ENCODE measurements at places on chromosomes 5 and 9.
A peak's percentile ranks its signal among the peaks of the same experiment; 100 is the strongest.

DNA sequence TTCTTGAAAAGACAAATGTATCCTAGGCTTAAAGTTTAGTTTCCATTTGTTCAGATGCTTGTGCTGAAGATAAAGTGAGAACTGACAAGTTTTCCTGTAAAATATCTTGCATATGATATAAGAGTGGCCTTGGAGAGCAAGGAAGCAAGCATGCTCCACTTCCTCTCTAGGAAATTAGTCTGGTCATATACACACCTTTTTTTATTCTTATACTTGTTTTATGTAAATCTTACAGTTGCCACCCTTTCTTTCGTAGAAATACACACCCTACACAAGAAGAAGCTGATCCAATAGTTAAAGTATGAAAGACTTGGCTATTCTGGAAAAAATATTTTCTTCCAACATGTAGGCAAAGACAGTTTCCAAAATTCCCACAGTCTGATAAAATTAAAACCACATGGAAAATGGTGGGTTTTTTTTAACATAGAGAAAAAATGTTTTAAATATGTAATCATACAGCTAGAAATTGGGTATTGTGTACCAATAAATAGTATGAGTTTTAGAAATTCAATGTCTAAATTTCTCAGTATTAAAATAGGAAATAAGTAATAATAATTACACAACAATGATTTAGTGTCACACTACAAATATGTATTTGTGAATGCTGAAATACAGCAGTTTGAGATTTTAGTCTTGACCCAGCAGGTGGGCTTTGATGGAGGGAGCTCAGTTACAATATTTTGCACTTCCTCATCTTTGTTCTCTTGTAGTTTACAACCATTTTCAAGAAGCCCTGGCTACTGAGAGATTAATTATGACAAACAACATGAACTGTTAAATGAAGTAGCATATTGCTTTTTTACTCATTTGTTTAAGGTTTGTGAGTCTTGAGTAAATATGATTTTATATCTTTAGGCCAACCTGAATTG is 185.7 kb upstream of the GNA14 start:
- DNase-seq: no peak

- no peak for DNase-seq
Measured at GRCh38 chr5:117205894-117206293, 631.3 kb upstream of the SEMA6A start.

- DNase-seq: peak; percentile 60
Measured at GRCh38 chr5:157502143-157502647, 42.2 kb downstream of the NIPAL4 start.

DNA sequence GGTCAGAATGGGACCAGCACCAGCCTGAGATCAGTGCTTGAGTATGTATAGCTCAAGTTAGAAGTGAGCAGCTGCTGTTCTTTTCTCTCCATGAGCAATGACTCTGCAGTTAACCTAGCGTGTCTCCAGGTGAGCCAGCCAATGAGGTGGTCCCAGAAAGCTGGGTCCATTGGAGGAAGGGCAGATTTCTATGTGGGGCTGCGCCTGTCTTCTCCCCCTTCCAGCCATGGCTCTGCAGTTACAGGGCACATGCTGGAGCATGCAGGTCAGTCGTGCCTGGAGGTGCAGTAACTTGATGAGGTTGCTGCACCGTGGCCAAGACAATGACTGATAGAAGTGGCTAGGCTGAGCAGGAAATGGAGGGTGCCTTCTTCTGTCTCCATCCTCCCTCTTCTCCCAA is 29.6 kb upstream of the CXCL14 start:
- DNase-seq: no peak

DNA sequence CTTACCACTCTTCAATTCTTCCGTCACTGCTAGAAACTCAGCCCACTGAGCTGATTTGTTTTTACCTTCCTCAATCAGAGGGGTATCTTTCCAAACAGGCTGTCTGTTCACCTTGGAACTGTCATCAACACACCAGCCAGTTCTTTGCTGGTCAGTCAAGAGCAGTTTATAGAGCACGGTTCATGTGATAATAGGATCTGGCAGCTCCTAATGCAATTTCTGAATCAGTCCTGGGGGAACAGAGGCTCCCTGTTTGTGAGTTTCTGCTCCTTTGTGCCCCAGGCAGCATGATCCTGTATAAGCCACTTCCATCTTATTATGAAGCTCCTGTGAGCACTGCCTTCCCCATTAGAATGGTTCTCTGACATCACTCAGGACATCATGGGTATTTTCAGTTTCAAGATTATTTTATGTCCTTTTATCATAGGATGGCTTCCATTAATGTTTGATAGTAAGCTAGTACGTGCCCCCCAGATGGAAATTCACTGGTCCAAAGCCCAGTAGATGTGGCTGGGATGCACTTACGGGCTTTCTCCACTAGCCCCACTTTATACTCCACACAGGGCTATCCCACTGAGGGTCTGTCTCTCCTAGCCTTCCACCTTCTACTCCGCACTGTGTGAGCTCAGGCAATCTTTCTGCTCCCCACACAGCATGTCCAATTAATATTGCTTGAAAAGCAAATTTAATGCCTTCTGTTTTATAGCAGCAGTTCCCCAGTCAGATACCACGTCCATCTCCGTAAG is 85.5 kb upstream of the SPIN1 start:
- no peak for DNase-seq

Data from GM20000 (cell line).